Astrocyte of the spinal cord (primary cell): ENCODE measurements at places on chromosomes 3 and 15.
A peak's percentile ranks its signal among the peaks of the same experiment; 100 is the strongest.

DNA sequence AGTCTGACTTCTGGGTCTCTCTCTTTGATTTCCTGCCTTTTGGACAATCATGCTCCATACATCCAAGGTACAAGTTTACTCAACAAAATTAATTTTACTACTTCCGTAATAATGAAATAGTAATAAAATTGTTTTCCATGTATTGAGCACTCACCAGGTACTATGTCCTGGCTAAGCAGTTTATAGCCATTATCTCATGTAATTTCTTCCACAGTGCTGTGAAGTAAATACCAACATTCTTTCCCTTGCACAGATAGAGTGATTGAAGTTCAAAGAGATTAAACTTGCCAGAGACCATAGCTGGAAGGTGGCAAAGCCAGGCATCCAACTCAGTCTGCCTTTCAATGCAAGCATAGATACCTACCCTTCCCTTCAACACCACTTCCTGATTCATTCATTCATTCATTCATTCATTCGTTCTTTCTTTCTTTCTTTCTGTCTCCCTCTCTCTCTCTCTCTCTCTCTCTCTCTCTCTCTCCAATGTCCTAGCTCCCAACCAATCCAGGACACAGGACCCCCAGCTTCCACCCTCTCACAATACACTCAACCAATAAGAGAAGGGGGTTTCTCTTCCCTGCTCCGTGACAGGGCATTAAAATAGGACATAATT lies 12.4 kb downstream of the THRB start:
- DNase-seq, result no peak

DNA sequence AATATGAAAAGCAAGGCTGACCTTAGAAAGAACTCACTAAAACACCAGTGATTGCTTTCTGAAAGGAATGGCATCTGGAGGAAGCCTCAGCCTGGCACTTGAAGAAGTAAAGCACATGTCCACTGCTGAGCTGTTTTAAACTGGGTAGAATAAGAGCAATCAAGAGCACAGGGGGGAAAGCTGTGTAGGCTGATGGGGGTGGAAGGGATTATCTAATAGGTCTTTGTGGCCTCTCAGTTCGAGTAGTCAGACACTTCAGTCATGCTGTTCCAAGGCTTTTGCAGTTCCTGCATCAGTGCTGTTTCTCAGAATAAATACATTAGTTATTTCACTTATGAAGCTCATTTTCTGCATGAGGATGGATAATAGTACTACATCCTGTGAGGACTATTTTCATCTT lies 22.6 kb downstream of the CCDC191 start:
- no peak for DNase-seq

GRCh38 chr3:38031022-38031994 lies 1.9 kb upstream of the PLCD1 start:
- DNase-seq, result peak; percentile 22

- no peak for DNase-seq
These were observed 269.2 kb upstream of the CTNNB1 start for GRCh38 chr3:40930131-40930538.

DNA sequence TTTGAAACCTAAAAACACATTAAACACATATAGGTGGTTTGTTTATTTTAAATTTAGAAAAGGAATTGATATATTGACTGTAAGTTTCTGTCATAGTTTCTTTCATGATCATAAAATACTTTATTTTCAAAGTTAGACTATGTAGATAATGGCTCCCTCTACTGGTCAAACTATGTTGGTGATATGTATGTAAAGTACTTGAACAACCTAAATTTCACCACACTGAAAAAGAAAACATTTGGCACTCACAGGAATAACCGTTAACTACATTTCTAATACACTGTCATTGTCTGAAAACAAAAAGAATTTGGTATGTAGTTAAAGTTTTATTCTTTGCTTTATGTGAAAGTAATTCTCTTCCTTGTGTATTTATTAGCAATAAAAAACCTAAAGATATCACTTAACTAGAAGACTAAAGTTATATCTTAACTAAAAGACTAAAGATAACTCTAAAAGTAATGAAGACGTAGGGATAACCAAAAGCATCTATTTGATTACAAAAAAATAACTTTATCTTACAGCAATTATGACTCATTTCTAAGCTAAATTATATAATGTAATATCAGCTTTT lies 427.5 kb downstream of the VGLL3 start:
- peak; percentile 57 for DNase-seq

DNA sequence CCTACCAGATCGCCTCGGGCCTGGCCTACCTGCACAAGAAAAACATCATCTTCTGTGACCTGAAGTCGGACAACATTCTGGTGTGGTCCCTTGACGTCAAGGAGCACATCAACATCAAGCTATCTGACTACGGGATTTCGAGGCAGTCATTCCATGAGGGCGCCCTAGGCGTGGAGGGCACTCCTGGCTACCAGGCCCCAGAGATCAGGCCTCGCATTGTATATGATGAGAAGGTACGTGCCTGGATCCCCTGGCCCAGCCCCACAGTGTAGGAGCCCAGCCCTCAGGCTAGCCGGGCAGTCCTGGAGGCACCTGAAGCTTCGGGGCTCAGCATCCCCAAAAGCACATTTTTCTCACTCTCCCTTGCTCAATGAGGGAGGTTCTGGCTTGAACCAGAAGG lies 135.8 kb downstream of the LRRK1 start:
- DNase-seq, result no peak

DNA sequence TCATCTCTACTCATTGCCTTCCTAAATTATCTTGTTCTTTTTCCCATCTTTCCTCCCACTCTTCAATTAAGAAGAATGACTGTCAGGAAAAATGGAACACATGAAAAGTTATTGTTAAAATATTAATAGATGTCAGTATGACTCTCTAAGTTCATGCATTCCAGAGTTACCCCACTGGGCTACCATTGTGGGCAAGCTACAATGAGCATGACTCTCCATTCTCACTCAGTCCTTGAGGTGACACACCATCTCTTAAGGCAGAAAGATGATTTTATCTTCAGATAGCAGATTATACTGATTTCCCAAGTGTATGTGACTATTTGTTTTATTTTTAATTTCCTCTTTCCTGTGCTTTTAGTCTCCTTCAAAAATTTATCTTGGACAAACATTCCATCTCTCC lies 144.3 kb downstream of the ALCAM start:
- DNase-seq, result no peak

DNA sequence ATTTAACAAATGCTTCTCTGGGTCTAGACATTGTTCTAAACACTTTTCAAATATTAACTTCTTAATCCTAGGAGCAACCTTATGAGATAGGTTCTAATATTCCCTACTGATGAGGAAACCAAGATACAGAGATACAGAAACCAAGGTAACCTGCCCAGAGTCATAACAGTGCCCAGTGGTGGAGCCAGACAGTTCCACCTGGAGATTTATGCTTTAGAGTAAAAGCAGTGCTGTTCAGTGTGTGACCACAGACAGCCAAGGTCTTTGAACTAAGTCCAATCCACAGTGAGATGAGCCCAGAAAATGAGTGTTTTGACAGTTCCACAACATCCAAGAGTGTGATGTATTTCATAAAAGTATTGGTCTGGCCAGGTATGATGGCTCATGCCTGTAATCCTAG lies 105.2 kb upstream of the UMPS start:
- DNase-seq, result no peak

DNA sequence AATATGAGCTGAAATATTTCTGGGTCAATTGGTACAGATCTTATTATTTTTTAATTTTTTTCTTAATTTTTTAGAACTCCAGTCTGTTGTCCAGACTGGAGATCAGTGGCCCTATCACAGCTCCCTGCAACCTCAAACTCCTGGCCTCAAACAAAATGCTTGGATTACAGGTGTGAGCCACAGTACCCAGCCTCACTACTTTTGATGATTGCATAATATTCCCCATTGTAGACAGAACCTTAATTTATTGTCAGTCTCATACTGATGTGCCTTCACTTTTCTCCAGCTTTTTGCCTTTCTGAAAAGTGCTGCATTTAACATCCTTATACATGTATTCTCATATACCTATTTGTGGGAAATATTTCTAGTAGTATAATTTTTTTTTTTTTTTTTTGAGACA lies 144.9 kb downstream of the LIPC start:
- DNase-seq, result no peak

GRCh38 chr3:123769356-123769743 lies 114.8 kb downstream of the MYLK start:
- DNase-seq, result no peak

DNA sequence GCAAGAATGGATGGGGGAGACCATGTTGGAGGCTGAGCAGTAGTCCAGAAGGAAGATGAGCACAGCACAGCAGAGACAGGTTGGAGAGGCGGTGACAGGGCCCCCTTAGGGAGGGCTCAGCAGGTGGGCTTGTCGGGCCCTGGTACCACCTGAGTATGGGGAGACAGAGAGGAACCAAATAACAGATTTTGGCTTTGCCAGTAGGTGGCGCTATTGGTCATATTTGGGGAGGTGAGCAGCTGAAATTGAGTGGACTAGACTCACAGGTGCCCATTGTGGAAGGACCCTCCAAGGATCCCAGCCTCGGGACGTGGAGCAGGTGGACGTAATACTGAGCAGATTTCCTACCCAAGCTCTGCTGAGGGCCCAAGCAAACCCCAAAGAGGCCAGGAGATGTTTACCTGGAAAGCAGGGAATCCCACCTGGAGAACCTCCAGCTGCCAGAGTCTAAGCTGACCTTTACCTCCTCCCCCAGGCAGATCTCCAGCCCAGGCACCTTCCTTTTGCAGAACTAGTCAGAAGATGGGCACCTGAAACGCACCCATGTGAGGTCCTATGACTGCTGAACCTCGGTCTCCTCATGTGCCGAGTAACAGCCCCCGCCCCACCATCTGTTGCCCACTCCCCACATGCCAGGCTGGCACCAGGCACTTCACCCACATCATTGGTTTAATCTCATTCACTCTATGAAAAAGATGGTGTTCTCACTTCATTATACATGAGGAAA lies 24.6 kb upstream of the CORO2B start:
- peak; percentile 62 for DNase-seq

DNA sequence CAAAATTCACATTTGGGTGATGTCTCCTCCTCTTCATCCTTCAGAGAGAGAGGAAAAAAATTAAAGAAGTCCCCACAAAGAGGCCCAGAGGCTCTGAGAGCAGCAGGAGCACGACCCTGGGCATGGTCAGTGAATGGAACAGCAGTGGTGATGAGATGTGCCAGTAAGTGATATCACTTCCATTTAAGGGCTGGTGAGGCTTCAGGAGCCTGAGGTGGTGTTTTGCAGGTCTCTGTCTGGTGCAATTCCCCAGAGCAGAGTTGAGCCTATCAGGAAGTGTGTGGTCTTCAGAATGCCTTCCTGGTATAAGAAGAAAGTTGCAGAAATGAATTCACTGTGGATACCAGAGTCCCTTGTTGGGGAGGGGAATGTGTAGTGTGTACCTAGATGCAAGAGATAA lies 21.4 kb downstream of the ERICH6 start:
- DNase-seq, result no peak

- DNase-seq, result peak; percentile 55
These were observed 437.3 kb upstream of the BCHE start for GRCh38 chr3:166274351-166275023.

DNA sequence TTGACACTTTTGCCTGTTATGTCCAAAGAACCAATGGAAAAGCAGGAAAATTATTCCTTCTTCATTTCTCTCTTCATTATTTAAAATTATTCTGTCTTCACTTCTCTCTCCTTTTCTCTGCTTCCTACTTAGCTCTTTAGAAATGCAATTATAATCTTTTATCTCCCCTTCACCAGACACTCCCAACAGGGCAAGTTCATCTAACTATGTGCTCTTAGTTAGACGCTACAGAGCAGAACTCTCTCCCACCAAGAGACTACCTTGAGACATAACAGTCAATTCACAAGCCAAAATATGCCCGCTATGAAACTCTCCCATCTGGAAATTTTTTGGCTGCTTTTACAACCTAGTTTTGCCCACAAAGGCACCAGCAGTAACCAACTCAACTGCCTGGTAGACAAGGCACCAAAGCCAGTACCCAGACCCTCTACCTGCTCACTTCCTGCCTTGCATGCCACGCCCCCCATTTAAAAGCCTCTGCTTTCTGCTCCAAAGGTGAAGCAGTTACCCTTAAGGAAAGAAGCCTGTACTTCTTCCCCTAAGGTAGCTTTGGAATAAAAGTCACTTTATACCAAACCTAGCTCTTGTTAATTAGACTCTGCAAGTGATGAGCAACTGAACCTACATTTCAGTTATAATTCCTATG lies 28.1 kb downstream of the CCRL2 start:
- DNase-seq, result no peak

DNA sequence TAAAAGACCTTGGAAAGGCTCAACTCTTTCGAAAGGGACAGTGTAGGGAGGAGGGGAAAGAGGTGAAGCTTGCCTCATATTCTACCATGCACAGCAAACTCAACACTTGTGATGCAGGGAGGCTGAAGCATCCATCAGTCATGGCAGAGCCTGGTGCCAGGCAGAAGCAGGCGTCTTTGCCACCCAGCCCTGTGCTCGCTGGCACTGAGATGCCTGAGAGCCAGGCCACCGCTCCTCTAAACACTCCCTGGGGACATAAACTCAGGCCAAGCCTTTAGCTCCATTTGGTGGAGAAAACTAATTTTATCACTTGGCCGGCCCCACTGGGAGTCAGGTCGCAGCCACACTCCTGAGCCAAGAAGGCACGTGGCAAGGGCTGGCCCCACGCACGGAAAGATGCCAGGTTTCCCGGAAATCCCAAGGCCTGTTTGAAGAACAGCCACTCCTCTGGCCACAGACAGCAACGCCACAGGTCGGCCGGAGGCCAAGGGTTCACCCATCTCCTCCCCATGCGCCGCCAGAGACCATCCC lies 30.7 kb downstream of the XXYLT1 start:
- no peak for DNase-seq

- DNase-seq, result no peak
These were observed 22.3 kb downstream of the GRM2 start for GRCh38 chr3:51729042-51729633.

GRCh38 chr15:83835479-83835878 lies 181.6 kb downstream of the ADAMTSL3 start:
- no peak for DNase-seq

GRCh38 chr3:111853068-111853467 lies 6.0 kb upstream of the PHLDB2 start:
- DNase-seq, result no peak

DNA sequence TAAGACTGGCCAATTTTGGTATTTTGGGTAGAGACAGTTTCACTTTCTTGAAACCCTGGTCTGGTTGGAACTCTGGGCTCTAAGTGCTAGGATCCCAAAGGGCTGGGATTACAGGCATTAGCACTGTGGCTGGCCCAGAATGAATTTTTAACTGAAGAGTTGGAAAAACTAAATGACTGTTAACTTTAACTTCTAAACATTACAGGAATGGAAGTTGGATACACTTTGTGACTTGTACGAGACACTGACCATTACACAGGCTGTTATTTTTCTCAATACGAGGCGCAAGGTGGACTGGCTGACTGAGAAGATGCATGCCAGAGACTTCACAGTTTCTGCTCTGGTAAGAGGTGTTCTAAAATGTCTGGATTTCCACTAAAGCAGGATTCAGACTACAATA lies 3.5 kb downstream of the EIF4A2 start:
- no peak for DNase-seq
